ENCODE measurements at places on chromosomes 13 and 19.

DNA sequence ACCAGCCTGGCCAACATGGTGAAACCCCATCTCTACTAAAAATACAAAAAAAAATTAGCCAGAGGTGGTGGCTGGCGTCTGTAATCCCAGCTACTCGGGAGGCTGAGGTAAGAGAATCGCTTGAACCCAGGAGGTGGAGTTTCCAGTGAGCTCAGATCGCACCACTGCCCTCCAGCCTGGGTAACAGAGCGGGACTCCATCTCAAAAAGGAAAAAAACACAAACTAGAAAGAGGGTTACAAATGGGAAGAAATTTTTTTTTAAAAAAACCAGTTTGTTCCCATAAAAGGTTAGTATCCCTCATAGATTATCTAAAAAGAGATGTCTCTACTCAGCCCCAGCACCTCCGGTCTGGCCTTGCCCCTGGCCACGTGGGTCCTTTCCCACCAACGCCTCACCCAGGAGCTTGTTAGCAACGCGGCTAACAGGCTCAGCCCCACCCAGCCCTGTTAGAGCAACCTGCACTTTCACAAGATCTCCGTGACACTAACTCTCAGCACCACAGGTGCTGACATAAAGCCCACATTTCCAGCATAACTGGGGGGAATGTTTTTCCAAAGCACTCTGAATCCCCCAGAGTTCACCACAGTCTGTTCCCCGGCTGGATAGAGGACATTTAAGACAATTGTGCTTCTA, 4.3 kb downstream of the DMKN start:
- peak; percentile 31 for DNase-seq

DNA sequence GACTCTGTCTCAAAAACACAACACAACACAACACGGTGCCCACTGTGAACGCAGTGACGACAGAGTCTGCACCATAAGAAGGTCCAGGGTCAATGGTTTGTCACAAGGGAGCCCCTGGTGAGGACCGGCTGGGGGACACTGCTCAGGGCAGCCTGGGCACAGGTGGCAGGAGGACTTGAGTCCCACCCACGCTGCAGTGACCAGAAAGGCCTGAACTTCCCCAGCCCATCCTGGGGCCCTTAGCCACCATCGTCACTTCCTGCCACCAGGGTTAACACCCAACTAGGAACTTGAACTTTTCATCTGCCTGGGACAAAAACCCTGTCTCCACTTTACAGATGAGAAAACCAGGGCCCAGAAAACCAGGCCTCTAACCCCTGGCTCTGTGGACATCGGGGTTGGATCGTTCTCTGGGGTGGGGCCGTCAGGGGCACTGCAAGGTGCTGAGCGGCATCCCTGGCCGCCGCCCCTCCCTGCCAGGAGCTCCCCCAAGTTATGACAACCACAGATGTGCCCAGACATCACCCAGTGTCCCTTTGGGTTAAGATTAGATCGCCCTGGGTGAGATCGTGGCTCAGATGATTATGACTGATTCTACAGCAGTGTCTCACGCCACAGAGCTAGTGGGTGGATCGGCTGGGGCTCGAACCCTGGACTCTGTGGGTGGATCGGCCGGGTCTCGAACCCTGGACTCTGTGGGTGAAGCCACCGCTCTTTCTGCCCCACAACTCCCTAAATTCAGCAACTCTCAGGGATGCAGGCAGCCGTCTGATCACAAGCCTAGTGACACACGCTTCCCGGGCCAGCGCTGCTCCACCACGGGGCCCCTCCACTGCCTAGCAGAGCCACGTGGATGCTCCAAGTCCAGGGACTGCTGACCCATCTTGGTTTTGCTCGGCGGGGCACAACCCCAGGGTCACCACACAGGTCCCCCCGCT, 14.0 kb downstream of the MOB3A start:
- no peak for DNase-seq

DNA sequence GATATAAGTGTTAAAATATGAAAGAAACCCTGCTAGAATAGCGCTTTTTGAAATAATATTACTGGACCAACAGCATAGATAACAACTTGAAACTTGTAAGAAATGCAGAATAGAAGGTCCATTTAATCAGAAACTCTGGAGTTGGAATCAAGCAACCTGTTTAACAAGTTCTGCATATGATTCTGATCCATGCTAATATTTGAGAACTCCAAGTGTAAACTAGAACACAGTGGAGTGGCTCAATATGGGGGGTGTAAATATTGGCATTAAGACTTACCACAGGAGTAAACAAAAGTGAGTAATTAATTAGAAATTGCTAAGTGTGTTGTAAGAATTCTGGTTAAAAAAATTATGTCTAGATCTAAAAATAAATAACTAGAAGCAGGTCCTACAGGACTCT, 151.2 kb downstream of the SLITRK1 start:
- DNase-seq: no peak

DNA sequence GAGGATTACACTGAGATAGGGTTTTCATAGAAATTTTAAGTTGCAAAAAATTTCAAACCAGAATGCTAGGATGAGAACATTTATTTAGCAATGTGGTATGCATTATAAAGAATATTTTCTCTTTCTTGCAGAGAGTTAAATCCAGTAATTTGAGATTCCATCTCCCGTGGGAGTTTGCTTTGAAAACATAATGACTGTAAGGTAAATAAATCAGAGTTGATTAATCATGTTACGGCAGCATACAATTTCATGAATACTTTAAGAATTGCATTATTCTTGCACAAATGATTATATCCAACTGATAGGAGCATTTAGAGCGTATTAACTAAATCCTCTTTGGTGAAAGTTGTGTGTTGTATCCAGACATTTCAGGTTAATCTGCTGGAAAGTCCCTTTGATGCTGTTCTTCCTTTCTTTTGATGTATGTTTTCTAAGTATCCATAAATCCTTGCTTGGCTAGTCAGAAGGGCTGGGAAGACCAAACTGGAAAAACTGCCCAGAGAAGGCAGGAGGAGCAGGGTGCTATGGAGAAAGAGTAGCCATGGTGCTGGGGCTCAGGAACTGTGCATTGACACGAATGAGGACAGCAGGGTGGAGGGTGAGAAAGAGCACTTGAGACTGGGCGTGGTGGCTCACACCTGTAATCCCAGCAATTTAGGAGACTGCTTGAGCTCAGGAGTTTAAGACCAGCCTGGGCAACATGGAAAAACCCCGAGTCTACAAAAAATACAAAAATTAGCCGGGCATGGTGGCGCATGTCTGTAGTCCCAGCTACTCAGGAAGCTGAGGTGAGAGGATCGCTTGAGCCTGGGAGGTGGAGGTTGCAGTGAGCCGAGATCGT, 4.8 kb upstream of the GJA3 start:
- no peak for DNase-seq

GRCh38 chr13:22091971-22092300, 421.1 kb downstream of the FGF9 start:
- DNase-seq: no peak

DNA sequence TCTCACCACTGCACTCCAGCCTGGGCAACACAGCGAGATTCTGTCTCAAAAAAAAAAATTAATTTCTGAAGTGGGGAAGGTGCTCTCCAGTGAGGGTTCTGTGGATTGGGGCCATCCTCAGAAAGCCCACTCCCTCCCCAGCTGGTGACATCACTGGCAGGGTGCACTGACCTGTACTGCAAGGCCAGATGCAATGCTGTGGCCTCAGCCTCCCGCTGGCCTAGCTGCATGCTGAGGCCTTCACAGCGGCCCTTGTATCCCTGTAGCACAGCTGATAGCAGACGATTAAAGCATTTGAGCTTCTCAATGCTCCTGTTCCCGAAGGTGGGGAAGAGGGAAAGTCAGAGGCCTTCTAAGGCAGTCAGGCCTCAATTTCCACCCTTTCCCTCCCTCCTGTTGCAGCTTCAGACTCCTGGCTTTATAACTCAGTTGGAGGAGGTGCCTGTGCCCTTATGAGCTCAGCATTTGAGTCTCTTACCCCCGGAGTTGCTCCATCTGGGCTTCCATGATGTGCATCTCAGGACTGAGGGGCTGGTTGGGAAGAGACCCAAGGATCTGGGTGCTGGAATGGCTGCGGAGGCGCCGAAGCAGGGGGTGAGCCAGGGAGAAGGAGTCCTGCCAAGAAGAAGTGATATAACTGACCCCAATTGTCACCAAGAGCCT, 5.3 kb downstream of the USHBP1 start:
- no peak for DNase-seq

GRCh38 chr13:100680131-100680530, 5.5 kb upstream of the TMTC4 start:
- no peak for DNase-seq

GRCh38 chr13:37134411-37135041, 29.1 kb upstream of the CSNK1A1L start:
- no peak for DNase-seq

DNA sequence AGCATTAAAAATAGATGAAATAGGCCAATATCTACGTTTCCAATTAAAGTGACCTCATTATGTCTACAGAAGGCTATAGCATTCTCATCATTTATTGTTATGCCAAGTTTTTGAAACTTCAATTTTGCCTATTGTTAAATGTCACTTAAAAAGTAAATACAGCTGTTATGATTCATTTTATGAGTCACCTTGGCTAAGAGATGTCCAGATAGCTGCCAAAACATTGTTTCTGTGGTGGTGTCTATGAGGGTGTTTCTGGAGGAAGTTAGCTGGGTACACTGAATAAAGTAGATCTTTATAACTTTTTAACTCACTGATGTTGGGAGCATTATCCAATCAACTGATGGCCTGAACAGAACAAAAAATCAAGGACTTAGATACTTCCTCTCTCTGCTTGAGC, 1209.7 kb upstream of the PCDH9 start:
- DNase-seq: no peak

DNA sequence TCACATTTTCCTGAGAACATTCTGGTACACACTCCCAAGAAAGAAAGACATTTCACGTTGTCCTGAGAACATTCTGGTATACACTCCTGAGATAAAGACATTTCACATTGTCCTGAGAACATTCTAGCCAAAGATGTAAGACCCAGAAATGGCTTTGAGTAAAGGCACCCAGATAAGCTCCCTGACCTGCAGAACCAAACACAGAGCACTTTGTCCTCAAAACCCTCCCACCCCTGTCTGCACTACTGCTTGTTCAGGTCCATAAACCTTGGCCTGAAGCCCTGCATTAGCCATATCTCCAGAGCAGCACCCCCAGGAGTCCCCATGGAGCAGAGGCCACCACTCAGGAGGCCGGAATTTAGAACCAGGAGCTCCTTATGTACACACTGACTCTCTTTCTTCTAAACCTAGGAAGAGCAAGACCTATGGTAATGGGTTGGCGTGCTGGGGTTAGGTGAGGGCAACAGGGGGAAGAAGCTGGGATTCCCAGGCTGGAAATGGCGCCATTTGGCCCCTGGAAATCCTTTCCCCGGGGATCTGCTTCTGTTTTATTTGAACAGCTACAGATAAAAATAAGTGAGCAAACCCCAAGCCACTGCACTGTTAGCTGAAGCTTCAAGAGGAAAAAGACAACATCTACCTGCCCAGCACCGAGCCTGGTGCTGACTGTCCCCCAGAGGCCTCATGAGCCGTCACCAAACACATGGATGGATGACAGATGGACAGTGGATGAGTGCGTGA, 13.7 kb downstream of the GAS6 start:
- no peak for DNase-seq

- no peak for DNase-seq
These were observed 383.0 kb downstream of the SLITRK1 start for GRCh38 chr13:83499286-83499685.

DNA sequence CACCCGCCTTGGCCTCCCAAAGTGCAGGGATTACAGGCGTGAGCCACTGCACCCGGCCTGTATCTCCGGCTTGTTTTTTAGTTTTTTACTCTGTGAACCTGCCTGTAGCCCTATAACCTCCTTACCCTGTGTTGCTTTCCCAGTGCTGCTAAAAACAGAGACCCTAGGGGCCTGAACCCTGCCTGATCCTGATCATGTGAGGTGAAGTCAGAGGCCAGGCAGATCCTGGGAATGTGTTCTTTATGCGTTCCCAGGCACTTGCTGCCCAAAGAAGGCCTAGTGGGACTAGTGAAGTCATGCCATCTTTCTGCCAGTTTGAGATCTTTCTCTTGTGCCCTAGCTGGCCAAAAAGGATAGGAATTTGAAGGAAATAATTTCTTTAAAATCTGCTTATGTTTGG, 4.6 kb downstream of the UBA2 start:
- no peak for DNase-seq

DNA sequence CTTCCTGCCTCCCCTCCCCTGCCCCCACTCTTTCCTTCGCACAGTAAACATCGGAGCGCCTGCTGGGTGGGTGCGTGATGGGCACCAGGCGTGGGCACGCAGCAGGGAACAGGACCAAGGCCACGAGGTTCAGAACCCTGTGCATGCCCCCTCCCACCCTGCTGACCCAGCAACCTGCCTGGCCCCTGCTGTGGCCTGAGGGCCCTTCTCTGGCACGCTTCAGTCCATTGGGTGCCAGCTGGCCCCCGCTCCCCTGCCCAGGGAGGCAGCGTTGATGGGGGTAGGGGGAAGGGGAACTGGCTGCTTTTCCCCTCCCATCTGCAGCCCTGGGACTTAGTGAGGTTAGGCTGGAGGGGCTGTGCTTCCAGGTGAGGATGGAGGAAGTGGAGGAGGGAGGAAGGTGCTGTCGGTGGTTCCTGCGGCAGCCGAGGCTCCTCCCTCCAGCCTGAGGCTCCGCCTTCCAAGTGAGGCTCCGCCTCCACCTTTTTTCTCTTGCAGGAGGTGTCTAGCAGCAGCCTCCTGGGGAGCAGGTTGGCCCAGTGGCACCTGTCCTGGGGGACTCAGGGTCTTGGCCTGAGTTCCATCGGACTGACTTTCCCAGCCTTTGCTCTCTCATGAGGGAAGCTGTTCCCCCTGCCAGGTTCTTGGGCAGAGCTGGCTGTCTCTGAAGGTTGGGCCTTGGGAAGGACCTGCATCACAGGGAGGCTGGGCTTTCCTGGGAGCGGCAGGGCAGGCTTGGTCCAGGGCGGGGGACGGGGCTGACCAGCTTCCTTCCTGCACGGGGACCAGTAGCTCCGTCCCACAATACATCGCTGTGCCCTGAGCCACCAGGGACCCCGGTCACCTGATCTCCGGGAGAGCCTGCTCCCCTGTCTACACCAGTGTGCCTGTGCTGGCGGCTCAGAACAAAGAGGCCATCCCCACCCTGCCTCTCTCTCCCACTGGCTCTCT, 7.3 kb downstream of the PIAS4 start:
- no peak for DNase-seq

GRCh38 chr13:105170438-105170837, 1365.0 kb downstream of the EFNB2 start:
- no peak for DNase-seq

DNA sequence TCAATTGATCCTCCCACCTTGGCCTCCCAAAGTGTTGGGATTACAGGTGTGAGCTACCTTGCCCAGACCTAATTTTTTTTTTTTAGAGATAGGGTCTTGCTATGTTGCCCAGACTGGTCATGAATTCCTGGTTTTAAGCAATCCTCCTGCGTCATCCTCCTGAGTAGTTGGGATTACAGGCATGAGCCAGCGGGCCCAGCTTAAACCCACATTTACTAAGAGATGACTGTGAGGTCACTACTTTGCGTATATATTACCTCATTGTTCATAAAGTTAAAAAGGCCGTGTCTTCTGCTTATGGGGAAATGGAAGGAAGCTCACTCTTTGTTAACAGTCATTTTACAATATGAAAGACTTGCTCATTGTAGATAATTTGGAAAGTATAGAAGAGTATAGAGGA, 39.6 kb upstream of the C1QTNF9 start:
- no peak for DNase-seq

- DNase-seq: no peak
These were observed 123.6 kb upstream of the MAB21L1 start for GRCh38 chr13:35600137-35600536.

- DNase-seq: no peak
These were observed 223.9 kb upstream of the MIR17HG start for GRCh38 chr13:91123456-91124127.
